ENCODE measurements at places on chromosomes 7 and 10.

GRCh38 chr7:39153113-39153512, 175.4 kb downstream of the POU6F2 start:
- no peak for DNase-seq

DNA sequence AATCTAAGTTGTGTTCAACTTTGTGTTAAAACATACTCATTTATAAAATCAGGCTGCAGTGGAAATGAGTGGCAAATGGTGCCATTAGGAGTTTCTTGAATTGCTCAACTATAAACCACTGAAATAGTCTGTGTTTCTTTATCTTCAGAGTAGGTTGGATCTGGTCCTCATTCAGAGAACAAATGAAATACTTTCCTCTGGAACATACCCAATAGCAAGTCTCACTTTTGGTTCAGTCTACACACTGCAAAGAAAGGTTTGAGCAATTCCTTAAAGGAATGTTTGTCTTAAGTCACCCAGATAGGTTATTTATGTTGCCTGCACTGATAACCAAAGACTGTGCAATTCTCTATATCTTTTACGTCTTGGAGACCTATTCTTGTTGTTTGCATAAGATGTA, 62.5 kb downstream of the ABCB4 start:
- DNase-seq = no peak

DNA sequence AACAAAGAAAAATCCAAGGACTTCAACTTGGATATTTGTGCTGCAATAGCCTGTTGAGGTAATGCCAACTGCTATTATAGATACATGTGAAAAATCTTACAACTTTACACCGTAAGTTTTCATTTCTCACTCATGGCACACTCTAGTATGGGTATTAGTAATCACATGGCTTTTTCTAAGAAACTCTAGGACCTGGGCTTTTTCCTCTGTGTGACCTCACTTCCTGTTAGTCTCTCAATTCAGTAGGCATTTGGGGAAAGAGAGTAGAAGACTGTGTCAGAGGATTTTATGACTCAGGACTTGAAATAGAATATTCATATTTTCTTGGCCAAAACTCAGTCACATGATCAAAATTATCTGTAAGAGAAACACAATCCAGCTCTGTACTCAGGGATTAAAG, 1049.9 kb downstream of the REEP3 start:
- DNase-seq = no peak

DNA sequence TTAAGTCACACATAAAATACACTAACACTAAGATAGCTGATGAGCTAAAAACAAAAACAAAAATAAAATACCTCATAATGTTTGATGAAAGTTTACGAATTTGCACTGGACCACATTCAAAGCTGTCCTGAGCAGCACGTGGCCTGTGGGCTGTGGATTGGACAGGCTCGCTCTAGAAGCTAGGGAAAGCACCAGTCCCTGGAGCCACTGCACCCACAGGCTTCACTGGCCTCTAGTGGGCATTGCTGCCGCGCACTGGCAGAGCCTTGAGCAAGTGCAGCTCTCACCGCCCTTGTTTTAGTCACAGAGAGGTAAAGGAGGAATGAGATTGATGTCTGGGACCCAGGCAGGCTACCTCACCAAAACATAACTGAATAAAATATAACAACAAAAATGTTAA, 67.6 kb downstream of the PAX2 start:
- no peak for DNase-seq

Measured in activated gamma-delta T cell (primary cell).